Activated CD4-positive, CD25-positive, alpha-beta regulatory T cell (primary cell): ENCODE measurements at places on chromosomes 7 and 10.

DNA sequence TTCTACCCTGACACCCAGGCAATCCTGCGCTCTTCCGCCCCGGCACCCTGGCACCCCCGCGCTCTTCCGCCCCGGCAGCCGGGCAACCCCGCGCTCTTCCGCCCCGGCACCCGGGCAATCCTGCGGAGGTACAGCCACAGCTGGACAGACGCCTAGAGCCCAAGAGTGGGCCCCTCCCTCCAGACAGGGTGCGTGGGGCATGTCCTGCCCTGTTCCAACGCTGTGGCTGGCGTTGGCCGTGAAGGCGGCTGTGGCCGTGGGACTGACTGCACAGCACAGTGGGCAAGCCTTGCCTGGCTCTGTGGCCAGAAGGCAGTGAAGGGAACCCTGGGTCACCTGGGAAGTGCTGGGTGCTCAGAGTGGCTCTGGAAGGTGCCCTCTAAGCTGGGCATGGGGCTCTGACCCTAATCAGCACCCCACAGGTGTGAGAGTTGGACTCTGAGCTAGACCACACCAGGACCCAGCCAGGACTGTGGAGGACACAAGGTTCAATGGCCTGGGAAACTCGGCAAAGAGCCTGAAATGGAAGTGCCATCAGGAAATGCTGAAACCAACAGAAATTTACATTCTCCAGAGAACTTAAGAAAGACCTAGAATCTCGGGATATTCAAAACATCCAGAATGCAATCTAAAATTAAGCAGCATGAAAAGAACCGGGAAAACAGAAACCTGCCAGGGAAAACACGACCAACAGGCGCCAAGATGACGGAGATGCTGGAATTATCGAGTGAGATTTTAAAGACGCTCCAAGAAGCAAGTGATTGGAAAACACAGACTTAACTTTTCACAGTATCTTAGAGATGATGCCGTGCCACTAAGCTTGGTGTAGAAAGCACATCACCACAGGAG, 253.6 kb downstream of the ELFN1 start:
- no peak for DNase-seq

GRCh38 chr7:17546189-17546588, 247.7 kb downstream of the AHR start:
- no peak for DNase-seq

- no peak for DNase-seq
These were observed 28.1 kb downstream of the LRRC4 start for GRCh38 chr7:128003167-128003566.

GRCh38 chr7:45910855-45911254, 10.2 kb downstream of the IGFBP3 start:
- no peak for DNase-seq

DNA sequence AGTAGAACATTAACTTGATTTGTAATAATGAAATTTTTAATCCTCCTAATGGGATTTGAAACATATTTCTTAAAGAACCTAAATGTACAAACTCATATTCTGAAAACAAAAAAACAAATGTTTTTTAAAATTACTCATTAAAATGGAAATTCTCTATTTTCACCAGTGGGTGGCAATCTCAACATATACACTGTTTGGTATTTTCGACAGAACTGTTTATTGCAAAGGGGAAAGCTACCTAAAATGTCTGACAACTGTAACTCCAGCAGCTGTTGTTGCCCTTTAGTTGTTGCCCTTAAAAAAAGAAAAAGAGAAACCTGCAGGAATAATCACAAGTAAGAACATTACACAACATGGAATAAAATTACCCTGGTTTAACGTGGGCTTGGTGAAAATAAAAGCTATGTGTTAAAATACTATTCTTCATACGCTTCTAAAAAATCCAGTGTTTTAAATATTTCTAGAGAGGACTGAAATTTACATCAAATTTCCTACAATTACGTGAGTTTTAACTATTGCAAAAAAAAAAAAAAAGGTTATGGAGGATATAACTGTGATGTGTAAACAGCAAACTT, 54.5 kb downstream of the COL1A2 start:
- no peak for DNase-seq

DNA sequence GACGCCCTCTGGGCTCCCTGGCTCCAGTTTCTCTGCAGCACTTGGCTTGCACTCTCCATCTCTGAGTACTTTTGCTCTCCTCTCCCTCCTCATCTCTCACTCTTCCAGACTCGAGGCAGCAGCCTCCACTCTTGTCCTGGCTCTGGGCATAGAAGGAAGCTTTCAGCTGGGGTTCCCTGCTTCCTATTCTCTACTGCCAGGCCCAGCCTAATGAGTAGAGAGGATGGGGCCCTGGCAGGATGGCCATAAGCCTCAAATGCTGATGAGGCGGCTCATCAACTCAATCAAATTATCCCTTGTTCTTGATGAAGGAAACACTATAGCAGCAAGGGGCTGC, 55.8 kb downstream of the NEURL1 start:
- DNase-seq, result no peak

- no peak for DNase-seq
These were observed 33.4 kb downstream of the FOXL3 start for GRCh38 chr7:323410-323809.

- no peak for DNase-seq
These were observed 150.4 kb downstream of the SKAP2 start for GRCh38 chr7:26714006-26714405.

- DNase-seq, result no peak
These were observed 119.7 kb upstream of the FAM133B start for GRCh38 chr7:92709912-92710311.

DNA sequence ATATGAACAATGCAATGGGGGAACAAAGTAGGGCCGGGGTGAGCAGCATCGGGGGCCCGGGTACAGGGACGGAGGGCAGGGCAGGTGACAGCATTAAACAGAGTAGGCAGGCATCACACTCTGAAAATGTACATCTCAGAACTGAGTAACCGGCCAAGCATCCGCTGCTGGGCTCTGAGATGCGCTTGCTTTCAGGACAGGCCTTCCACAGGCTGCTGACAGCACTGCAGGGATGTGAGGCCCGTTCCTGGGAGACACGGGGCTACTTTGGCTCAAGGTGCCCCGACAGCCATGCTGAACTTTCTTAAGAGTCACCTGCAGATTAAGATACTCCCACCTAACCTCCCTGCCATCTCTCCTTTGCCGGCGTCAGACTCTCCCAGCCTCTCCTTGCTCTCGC, 64.3 kb upstream of the FGFR2 start:
- no peak for DNase-seq

DNA sequence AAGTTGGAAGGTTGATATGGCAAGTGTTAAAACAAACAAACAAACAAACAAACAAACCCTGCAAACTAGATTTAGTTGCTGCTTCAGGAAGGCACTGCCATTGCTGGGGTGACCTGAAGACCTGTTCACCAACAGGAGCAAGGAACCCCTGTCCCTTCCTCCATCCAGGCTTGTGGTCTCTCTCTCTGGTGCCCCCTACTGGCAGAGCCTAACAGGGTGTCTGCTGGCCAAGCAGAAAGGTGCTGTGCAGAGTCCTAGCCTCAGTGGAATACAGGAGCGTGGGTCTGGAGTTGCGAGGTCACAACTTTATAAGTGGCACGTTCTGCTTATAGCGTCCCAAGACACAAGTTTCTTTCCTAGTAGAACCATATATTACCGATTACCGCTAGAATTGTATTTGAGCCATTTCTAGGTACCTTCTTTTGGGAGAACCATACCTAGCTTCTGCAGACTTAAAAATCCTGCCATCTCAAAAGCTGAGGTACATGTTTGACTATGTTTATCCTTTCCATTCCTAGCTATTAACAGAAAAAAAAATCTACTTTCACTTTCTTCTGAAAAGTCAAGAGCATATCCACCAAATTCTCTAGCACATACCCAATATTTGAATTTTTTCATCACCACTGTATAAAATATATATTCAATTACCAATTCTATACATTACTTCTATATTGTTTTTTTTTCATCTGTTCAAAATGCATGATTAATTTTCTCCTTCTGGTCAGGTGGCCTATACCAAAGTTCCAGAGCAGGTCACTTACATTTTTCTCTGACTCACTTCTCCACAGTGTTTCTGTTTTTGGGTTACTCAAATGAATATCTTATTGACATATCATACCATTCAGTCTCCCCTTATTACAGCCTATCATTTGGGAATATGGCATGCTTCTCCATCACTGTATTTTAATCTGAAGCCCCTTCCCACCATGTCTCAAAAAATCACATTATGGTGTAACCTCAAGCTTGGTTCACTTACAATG, 29.1 kb upstream of the CALD1 start:
- peak; percentile 26 for DNase-seq

DNA sequence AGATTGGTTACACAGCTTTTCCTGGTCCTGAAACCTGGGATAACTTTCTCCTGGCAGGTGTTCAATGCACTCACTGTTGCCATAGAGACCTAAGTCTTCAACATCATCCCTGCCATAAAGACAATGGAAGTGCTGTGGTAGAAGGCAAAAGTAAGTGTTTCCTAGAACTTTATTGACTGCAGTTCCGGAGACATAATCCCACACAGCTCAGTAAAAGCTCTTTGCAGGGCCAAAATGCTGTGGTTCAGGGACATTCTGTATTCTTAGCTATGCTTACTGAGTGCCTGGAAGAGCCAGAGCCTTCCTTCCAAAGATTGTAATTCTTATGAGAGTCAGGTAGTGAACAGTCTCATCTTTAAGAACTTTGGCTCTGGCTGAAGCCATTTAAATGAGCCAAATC, 5.3 kb downstream of the WIPF3 start:
- no peak for DNase-seq

DNA sequence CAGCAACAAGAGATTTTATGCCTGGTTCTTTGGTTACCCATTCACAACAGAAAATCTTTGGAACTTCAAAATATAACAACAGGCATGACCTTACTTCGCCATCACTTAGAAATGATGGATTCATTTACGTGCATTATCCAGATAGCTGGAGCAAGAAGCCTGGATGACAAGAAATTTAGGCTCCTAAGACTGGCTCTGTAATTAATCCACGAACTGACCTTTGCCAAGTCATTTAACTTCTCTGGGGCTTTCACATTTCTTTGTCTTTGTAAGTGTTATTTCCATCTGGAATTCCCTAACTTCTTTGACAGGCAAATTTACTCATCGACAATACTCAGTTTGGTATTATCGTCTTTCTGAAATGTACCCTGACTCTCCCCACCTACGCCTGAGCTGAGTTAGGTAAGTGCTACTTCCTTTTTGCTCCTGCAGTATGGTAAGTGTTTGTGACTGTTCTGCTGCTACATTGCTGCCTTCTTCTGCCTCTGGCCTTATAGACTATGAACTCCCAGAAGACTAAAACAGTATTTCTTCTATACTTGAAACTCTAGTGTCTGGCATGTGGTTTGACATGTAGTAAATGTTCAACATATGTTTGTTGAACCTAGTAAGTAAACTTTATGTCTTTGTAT, 5.5 kb upstream of the MDFIC start:
- DNase-seq, result no peak

DNA sequence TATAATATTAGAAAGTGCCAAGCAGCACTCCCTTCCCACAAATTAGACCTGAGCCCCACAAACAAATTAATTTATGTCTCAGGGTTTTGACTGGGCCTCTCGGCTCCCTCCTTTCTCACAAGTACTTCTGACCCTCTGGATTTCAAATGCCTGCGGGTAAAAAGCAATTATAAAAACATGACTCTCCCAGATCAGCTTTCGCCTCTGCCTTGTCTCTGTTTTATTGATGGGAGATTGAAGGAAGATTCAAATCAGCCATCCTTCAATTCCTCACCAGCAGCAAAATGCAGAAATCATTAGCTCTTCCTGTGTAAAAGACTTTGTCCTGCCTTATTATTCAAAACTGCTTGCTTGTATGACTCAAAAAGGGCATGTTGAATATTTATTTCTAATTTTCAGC, 453.7 kb upstream of the MKI67 start:
- DNase-seq, result no peak

DNA sequence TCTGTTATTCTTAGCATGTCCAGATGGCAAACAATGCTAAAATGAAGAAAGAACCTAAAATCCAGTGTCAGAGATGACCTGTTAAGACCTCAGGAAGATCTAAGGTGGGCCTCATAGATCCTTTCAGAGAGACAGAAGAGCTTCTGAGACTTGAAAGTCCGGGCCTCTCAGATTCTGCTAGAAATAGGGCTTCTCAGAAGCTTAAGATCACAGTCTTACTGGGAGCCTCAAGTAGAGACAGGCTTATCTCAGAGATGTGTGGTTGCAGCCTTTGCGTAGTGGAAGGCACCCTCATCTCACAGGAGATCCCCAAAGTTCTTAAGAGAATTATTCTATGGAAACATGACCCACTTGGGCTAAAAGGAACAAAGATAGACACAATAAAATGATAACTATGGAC, 642.8 kb downstream of the TNS3 start:
- no peak for DNase-seq

- no peak for DNase-seq
These were observed 69.4 kb downstream of the GOLGA7B start for GRCh38 chr10:97919012-97919411.

- DNase-seq, result no peak
These were observed 621.0 kb downstream of the PARD3 start for GRCh38 chr10:34193931-34194626.

- DNase-seq, result no peak
These were observed 539.5 kb downstream of the SUGCT start for GRCh38 chr7:40674316-40674715.

DNA sequence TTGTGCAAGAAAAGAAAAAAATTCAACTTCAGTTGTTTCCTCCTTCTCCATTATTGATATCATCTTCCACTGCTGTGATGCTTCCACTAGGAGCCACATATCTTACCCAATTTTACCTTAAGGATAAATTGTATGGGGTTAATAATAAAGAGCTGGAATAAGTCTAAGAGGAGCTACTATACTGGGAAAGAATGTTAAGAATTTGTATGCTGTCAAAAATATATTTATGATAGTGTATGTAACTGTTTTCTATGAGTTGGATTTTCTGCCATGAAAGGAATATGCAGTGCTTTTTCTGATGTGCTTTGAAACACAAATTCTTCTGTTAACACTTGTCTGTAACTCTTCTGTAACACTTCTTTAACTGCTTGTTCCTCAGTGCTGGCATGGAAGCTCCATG, 219.1 kb downstream of the VTI1A start:
- DNase-seq, result no peak

DNA sequence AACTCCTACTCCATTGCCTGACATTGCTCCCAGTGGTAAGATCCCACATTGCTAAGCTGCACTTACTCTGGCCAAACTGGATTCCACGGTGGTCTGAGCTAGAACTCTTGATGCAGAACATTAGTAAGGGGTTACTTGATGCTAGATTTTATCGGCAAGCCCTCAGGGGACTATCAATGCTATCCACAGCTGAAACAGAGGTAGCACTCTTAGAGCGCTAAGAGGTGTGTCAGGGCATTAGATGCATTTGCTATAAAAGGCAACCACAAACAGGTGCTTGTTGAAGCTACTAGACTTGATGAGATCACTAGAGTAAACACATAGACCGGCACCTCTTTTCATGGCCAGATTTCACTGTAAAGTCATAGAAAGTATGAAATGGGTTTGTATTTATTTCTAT, 116.3 kb downstream of the MDFIC start:
- DNase-seq, result no peak

DNA sequence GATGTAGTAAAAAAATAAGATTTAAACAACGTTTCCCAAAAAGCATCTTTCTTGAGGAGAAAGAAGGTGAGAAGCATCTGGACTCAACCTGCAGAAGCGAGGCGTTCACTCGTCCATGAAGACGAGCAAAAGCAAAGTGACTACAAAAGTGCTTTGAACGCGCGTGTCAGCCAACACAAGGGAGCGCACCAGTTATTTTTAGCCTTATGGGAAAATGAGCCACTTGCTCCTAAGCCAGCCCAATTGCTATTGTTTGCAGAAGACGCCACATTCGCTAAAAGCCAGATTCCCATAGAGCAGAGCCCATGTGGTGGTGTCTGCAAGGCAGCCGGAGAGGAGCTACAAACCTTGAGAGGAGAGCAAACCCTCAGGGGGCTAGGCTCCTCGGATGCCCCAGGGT, 122.5 kb downstream of the FAM53B start:
- no peak for DNase-seq

GRCh38 chr10:122112625-122113160, 123.7 kb downstream of the TACC2 start:
- no peak for DNase-seq
